ENCODE measurements at places on chromosomes 7 and 10.

DNA sequence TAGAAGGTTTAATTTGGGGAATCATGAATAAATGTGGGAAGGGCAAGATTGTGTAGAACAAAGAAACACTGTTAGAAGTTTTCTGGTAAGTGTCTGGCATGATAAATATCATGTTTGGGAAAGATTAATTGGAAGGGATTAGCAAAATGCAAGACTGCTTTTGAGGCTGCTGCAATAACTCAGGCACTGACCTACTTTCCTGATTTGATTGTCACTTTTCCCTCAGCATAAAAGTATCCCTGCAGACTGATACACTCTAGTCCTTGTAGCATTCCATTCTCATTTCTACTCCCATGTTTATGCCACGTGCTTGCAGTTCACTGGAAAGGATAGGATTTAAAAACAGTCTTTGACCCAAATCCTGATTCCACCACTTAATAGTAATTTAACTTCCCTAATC is 303.3 kb upstream of the SEMA3A start:
- no peak for DNase-seq

DNA sequence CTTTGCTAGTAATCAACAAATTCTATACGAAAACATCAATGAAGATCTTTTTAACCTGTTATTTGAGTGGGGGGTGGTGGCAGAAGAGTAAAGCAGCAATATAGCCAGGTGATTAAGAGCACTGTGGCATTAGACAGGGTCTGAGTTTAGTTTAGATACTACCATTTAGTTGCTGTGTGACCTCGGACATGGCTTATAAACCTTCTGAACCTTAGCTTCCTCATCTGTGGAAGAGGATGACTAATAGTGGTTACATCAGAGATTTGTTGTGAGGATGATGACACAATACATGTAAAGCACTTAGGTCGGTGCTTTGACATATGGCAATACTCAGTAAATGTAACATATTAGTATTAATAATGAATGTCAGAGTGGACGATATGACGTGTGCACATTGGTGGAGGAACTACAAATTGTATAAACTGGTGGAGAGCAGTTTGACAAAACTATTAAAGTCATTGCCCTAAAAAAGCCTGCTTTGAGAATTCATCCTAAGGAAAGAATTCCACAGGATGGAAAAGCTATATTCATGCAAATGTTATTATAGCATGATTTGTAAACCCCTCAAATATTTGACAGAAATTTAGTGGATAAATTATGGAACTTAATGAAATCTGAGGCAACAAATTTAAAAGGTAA is 24.3 kb downstream of the SPAG6 start:
- peak; percentile 37 for DNase-seq

- peak; percentile 60 for DNase-seq
Measured at GRCh38 chr10:31836569-31837406, 91.8 kb downstream of the ARHGAP12 start.

DNA sequence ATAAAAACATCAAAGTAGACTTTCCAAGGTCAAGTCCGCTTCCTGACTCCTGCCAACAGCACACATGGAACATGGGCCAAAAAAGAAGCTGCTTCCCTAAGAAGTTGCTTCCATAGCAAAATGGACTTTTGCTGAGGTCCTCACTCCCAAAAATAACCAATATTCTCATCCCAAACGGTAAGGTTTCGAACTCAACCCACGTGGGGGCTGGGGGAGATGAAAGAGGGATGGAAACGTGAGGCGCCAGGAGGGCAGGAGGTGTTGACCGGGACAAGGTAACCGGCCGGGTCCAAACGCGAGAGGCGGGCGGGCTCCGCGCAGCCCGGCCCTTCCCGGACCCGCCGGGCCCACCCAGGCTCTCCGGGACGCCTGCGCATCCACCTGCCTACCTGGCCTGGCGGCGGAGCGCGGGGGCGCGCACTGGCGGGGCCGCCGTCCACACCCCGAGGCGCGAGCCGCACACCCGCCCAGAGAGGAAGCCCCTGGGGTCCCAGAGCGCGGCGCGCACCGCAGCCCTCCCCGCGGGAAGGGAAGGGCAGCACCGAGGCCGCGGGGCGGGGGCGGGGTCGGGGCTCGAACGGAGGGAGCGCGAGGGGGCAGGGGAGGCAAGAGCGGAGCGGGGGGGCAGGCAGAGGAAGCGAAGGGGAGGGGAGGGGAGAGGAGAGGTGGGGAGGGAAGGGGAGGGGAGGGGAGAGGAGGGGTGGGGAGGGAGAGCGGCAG is 742 bp downstream of the LMBR1 start:
- DNase-seq, result peak; percentile 72

GRCh38 chr10:83863283-83863966 is 275.9 kb upstream of the GHITM start:
- no peak for DNase-seq

- DNase-seq, result peak; percentile 85
Measured at GRCh38 chr7:106041140-106041717, 70.9 kb downstream of the SYPL1 start.

DNA sequence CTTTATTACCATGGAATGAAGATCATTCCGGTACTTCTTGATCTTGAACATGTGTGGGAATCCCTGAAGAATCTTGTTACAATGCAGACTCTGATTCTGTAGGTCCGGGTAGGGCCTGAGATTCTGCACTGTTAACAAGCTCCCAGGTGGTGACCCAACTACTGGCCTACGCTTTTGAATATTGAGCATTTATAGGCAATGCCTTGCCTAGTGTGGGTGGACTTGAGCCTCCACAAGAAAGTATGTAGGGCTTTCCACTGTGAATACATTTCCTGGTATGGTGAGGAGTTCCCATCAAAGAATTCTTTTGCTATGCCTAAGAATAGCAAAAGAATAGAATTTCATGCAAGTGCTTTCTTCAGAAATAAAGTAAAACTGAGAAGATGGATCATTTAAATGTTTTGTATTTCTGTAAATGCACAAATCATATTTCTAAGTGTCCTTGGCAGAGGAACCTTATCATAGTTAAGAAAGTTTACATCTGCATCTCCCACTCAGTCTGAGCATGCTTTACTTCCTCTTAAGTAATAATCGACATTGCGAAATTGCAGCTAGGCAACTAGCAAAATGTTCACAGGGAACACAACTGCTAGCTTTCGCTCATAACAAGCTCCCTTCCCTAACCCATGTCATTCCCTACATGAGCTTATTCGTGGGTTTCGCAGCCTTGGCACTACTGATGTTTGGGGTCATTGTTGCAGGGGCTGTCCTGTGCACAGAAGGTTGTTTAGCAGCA is 71.4 kb downstream of the AHR start:
- DNase-seq, result peak; percentile 87

GRCh38 chr7:23212841-23213240 is 31.0 kb downstream of the NUP42 start:
- DNase-seq, result no peak

GRCh38 chr10:95457319-95457886 is 103.8 kb downstream of the SORBS1 start:
- DNase-seq, result no peak

DNA sequence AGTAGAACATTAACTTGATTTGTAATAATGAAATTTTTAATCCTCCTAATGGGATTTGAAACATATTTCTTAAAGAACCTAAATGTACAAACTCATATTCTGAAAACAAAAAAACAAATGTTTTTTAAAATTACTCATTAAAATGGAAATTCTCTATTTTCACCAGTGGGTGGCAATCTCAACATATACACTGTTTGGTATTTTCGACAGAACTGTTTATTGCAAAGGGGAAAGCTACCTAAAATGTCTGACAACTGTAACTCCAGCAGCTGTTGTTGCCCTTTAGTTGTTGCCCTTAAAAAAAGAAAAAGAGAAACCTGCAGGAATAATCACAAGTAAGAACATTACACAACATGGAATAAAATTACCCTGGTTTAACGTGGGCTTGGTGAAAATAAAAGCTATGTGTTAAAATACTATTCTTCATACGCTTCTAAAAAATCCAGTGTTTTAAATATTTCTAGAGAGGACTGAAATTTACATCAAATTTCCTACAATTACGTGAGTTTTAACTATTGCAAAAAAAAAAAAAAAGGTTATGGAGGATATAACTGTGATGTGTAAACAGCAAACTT is 54.5 kb downstream of the COL1A2 start:
- peak; percentile 71 for DNase-seq

DNA sequence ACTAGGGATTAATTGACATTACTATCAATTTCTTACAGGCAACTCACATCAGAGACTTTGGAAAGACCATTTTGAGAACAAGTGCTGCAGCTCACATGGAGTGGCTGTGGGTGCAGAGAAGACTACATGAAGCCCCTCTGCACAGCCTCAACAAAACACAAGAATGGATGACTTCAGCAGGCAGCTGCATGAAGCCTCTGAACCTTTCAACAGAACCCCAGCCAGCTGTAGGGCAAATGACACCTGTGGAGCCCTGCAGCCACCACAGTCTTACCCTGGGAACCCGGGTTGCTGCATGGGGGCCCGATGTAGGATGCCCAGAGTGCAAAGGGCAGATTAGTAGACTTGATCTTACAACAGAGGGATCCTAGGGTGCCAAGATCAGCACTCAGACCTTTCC is 62.0 kb upstream of the CAMK2B start:
- DNase-seq, result no peak

DNA sequence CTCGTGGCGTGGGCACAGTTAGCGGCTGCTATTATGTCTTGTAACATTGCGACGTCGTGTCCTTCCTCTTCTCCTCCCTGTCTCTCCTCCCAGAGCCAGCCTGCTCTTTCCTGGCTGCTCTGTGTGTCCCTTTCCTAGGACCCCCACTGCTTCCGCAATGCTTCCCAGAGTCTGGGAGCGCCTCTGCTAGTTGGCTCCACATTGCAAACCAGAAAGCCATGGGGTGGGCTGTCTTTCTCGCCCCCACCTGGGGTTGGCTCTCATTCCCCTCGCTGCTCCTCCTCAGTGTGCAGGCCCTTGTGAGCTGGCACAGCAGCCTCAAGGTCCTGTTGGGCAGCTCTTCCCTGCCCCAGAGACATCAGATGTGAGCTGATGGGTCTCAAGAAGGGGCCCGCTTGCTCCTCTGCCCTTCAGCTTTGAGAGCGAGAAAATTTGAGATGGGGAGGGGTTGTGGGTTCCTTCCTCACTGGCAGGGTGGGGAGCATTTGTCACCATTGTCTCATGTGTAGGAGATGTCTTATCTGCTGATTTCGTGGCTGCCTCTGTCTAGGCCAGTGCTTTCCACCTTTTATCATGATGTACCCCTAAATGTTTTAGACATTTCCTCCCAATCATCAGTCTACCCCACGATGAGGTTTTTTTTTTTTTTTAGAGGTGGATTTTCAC is 3.3 kb downstream of the ADAMTS14 start:
- DNase-seq, result no peak

- no peak for DNase-seq
Measured at GRCh38 chr10:83371696-83372490, 767.4 kb upstream of the GHITM start.

GRCh38 chr10:90906596-90906995 is 14.3 kb downstream of the ANKRD1 start:
- no peak for DNase-seq

- no peak for DNase-seq
Measured at GRCh38 chr7:51267169-51267568, 49.4 kb downstream of the COBL start.

DNA sequence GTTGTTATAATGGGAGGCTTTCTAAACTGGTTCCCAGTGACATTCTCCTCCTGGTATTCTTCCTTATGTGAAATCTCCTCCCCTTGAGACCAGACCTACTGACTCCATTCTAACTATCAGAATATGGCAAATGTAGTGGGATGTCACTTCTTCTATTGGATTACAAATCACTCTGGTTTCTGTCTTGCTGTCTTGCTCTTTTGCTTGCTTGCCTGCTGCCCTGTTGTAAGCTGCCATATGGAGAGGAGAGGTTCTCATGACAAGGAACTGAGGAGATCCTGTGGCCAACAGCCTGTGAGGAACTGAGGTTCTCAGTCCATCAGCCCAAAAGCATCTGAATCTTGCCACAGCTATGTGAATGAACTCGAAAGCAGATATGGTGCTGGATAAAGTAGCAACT is 4.7 kb upstream of the NRCAM start:
- no peak for DNase-seq
